ENCODE measurements at places on chromosomes 2 and 18.

DNA sequence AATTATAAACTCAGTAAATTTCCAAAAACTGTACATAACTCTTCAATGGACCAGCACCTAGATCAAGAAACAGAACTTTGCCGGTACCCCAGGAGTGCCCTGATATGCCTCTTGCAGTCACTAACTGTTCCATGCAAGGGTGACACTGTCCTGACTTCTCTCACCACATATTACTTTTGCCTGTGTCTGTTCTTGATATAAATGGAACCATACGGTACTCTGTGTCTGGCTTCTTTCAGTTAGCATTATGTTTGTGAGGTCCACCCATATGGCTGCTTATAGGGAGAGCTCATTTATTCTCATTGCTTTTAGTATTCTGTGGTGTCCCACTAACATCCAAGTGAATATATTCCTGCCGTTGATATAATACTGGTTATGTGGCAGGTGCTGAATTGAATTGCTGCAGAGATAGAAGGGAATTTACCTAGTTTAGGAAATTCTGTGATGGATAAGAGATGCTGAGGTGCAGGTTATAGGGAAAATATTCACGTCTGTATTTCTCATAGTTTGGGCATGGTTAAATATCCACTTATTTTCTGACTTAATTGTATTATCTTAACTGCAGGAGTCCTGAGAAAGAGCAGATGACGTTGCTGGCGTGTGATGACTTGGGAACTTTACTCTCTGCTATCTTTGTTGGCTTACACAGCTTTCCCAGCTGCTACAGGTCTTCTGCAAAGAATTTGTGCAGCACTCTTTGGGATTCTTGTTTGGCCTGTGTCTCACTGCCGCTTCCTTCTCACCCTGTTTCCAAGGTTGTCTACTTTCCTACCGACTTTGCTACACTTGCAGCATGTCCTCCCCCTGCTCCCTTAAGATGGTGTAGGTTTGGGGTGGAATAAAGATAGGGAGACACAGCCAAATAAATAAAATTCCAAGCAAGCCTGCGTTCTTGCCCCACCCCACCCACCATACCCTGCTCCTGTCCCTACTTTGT, 107.9 kb downstream of the MAP4K4 start:
- DNase-seq: no peak

DNA sequence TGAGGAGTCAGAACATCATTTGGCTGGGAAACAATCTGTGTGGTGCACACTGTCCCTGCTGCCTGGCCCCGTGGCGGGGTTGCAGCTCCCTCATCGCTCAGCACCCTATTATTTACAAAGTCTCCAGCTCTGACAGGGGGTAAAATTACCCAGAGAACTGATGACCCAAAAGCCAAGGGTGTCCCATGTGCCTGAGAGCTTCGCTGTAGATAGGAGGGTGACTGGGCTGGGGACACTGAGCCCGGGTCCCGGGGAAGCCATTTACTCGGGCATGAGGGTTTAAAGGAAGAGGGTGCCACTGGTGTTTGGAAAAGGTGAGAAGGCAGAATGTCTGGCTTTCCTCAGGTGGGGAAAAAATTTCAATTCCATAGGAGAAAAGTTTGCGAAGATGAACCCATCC, 48.2 kb upstream of the EML6 start:
- DNase-seq: no peak

DNA sequence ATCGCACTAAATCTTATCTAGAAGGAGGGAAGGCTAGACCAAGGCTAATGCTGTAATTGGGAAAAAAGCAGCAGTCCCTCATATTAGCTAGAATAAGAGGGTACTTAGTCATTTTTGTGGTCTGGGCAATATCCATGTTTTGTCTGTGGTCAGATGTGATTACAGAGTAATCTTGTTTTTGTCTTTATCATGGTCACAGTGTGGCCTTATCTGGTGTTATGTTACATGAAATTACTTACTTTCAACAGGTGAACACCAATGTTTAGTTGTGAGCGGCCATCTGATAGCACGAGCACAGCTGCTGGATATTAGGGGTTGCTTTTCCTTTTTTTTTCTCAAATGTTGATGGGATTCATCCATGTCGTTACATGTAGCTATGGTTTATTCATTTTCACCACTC, 23.7 kb upstream of the PLEKHM3 start:
- no peak for DNase-seq

GRCh38 chr2:188328419-188328818, 36.7 kb downstream of the GULP1 start:
- DNase-seq: no peak

DNA sequence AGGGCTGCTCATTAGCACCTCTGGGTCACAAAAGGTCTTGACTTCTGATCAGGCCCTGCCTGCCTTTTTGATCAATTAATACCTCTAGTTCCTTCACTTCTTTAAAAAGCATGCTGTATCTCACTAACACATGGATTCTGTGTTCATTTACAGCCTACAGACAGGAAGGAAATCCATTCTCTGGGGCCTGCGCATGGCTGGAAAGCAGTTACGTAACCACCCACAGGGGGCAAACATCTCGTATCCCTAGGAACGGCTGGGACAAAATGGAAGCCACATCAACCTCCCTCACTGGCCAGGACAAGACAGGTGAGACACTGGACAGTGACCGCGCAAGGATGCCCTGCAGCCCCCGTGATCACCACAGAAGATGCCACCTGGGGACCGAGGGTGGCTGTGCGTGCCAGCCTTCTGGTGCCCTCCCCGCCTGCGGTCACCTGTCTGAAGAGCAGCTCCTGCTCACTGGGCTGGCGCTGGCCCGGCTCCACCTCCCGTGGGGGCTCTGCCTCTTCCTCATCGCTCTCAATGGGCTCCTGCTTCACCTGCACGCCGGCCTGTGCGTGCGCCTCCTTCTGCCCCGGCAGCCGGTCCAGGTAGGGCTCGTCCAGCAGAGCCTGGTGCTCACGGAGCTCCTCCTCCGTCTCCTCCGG, 266.9 kb downstream of the TWIST2 start:
- no peak for DNase-seq

DNA sequence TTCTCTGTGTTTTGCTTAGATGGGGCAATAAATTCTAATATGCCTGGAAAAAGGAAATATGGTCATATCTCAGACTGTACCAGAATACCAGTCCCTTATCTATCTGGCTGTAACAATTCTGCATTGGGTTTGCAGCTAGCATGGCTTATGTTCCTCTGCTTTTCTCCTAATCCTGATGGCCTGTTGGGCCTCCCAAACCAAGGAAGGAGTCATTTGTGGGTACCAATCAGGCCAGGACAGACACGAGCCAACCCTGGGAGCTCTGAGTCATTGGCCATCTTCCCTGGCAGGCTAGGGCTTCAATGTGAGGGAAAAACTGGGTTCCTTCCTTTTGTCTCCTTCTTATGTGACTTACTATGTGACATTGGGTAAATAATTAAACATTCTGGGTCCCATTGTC, 12.0 kb downstream of the SMARCAL1 start:
- no peak for DNase-seq

DNA sequence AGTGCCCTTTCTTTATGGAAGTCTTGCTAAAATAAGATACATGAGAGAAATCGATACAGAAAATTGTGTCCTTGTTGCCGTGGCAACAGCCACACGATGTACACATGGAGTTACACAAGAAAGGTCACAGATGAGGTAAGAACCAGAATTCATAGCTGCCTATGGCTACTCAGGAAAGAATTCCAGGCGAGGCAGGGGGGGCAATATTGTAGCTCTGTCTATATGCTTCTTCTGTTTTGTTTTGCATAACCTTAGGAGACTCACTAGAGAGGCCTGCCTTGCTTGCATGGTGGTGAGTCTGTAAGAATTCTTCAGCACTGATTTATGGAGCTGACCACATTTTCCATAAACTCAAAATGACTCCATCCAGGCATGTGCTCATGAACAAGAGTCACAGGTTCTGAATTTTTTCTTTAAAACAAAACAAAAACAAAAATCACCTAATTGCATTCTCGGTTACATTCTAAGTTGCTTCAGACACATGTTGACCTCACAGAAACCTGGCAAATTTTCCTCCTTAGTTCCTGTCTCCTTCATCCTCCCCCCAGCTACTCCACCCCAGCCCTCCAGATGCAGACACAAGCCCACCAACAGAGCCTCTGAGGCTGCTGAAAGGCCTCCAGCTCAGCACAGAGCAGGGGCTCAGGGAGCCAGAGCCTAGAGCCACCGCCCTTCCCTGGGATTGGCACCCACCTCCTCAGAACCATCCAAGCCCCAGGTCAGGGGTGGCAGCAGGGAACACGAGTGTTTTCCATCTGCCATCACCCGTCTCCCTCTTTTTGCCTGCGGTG, 183.5 kb downstream of the ANTXR1 start:
- DNase-seq: no peak

DNA sequence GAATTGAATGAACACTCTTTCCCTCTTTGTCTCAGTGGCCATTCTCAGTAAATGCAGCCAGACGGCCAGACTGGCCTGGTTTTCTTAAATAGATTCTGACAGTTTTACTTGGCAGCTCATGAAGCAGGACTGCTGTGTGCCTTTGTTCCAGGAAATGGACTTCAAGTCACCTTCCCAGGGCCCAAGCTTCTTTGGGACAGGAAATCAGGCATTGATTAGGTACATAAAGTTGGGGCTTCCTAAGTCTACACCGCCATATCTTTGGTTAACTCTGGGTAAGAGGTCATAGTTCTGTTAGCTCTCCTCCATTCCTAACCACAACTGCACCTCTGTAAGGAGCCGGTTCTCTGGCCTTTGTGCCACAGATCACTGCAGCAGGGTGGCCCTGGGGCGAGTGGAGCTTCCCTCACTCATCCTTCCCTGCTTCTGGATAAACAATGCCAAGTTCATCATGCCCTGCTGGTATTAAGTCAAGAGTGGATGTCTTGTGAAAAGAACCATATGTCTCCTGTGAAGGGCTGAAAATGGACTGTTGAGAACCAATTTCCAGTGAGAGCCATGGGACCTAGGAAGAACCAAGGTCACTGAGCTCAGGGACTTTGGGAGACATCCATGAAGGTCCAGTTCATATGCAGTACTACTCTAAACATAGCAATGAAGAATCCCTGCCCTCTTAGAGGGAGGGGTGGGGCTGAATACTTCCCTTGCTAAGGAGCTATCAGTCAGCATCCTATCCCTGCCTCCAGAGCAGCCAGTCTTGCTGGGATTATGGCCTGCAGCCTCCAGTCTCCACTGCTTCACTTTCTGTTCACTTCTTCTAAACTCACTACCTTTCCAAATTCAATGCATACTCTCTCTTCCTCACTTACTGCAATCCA, 122.6 kb upstream of the XPO1 start:
- no peak for DNase-seq

DNA sequence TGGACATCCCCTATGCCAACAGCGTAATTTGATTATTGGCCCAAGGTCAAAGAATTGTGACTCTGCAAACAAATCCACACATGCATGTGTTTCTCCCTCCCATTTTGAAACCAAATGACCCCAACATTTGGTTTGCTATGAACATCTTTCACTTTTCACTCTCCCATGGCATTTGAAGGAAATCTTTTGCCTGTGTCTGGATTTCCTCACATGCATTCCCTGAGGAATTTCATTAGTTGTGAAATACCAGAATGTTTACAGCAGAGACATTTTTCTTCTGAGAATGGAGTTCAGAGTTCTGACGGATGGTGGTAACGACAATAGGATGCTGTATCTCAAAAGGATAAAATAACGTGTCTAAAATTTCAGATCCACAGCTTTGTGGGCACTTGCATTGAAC, 60.3 kb upstream of the LMAN1 start:
- DNase-seq: no peak

DNA sequence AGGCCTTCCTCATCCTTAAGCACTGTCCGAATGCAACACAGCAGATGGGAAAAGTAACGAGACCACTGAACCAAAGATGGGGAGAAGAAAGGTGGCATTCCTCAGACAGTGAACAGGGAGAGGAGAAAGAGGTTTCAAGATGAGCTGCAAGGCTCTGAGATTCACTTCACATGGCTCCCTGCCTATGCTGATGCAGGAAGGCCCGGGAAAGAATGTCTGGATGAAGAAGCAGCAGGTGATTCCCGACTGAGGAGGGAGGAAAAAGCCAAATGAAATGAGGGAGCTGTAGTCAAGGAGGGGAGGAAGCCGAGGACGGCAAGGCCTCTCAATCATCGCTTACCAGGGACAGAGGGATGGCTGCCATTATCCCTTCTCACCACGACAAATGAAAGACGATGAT, 98.5 kb upstream of the BOD1L2 start:
- DNase-seq: no peak

- DNase-seq: no peak
Observed at GRCh38 chr2:26580751-26581150, 60.4 kb downstream of the CIB4 start.

DNA sequence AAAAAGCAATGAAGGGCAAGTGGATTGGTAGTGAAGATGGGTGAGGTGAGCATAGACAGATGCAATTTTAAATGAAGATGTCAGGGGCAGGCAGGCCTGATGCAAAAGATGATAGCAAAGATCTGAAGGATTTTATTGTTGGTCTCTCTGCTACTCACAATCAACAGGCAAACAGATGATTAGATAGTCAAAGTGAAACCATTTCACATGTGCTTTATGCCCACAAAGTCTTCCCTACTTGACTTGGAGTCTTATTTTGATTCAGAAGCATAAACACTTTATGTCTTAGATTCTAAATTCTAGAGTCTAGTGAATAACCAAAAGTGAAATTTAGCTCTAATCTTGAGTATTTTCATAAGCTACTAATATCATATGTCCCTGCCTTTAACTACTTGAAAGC, 153.8 kb upstream of the HNRNPA3 start:
- no peak for DNase-seq

GRCh38 chr18:52813635-52814416, 473.8 kb downstream of the DCC start:
- no peak for DNase-seq

- no peak for DNase-seq
Observed at GRCh38 chr2:241876528-241877196, 7.1 kb downstream of the RTP5 start.

GRCh38 chr2:204538182-204539018, 6.9 kb upstream of the PARD3B start:
- no peak for DNase-seq

DNA sequence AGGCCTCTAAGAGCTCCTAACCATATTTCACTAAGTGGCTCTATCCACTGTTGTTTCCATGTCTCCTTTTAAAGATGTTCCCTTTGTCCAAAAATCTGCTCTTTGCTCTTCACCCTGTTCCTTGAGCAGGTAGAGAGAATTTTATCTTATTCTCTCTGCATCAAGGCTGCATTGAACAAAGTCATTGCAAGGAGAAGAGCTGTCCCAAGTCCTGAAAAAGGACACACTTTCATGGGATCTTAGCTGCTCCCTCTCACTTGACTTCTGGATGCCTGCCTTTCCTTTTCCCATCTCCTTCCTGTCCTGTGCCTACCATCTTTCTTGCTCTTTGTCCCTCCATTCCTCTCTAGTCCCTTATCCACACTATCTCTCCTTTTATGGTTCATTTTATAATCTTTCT, 235.2 kb upstream of the THSD7B start:
- DNase-seq: no peak

DNA sequence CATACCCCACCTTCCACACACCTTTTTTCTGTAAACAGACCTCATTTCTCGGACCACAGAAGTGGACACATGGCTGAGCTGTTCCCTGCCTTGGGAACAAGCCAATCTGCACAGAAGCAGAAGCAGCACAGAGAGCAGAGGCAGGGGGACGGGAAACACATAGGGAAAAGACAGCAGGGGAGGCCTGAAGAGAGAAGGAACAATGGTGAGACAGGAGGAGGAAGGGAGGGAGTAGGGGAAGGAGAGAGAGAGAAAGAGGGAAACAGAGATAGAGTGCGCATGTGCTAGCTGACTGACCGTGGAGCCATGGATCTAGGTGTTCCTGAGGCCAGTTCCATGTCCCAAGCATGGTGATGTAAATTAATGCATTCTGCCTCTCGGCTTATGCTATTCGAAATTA, 119.7 kb downstream of the NOL10 start:
- no peak for DNase-seq

Measured in T-helper 22 cell (primary cell).